ENCODE measurements at places on chromosomes 6 and 20.

- no peak for DNase-seq
Observed at GRCh38 chr6:40882323-40882997, 156.6 kb downstream of the UNC5CL start.

DNA sequence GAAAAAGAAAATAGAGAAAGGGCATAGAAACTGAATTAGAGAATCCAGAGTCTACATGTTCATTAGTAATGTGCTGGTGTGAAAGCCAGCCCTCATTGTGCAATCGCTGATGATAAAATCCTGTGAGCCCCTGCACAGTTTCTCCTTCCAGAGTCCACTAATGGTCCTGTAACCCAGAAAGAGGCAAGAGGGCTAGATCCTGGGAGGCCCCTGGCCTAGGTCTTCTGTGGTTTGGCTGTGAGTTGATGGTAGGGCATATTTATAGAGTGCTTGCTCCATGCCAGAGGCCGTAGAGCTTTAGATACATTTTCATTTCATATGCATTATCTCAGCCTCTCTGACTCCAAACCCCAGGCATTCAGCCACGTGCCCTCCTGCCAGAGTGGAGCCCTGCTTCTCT, 94.9 kb upstream of the MTHFD1L start:
- DNase-seq, result no peak

DNA sequence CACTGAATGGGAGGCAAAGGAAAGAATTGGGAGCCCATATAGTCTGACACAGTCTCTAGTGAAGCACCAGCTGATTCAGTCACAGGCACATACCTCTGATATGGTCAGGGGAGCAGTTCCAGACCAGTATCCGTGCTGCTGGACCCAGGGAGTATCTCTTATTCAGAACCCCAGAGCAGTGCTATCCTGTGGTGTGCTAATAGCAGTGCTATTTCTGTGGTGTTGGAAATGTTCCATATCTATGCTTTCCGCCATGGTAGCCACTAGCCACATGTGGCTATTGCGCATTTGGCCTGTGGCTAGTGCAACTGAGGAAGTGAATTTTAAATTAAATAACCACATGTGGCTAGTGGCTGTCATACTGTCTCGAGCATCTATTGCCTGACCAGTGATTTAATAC, 11.0 kb downstream of the SCUBE3 start:
- no peak for DNase-seq

GRCh38 chr6:87794922-87795885, 93.2 kb upstream of the AKIRIN2 start:
- no peak for DNase-seq

- no peak for DNase-seq
Observed at GRCh38 chr20:1321654-1321939, 7.3 kb downstream of the SDCBP2 start.
